CD14-positive monocyte (primary cell): ENCODE measurements at places on chromosomes 4 and X.

- H3K4me1 ChIP-seq: peaks cover 84% of the 10 kb centered on the region
- H3K27me3 ChIP-seq: no peaks in the 10 kb centered on the region
- H3K36me3 ChIP-seq: no peaks in the 10 kb centered on the region
- peak; percentile 78 for DNase-seq
- H3K4me3 ChIP-seq: no peak overlapping the region
Measured at GRCh38 chrX:154738011-154738738, 12.7 kb downstream of the GAB3 start.

DNA sequence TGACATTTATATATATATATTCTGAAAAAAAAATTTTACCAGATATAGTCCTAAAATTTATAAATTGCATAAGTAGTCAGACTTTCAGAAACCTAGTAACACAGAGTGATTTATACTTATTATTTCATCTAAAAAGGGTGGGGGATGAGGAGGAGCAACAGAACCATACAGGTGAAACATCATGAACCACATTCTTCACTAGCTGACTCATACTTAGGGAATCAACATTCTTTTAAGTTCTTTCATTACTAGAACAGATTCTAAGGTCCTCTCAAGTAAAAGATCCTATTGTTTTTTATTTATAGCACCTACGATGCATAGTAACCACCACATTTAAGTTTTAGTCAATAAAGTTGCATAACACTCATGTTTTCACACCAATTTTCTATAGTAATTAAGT is 166.1 kb downstream of the LRBA start:
- DNase-seq: no peak
- H3K4me1 ChIP-seq: peaks cover 7% of the 10 kb centered on the region
- no peaks in the 10 kb centered on the region for H3K27me3 ChIP-seq

DNA sequence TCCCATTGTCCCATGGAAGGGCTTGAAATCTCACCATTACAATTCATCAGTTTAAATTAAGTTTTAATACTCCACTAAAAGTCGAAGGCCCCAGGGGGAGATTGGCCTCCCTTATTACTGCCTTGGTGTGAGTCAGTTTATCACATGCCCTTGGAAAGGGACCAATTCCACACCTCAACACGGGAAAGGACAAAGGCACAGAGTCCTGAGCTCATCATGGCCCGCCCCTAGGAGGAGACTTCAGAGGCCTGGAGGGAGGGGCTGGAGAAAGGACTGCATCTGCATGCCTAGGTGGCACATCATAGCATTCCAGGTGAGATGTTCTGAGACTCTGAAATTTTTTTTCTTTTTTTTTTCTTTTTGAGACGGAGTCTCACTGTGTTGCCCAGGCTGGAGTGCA is 2.8 kb upstream of the SEL1L3 start:
- no peak overlapping the region for H3K4me3 ChIP-seq
- H3K36me3 ChIP-seq: no peaks in the 10 kb centered on the region
- DNase-seq: no peak
- H3K27ac ChIP-seq: no peak overlapping the region
- H3K4me1 ChIP-seq: peaks cover 25% of the 10 kb centered on the region
- no peaks in the 10 kb centered on the region for H3K27me3 ChIP-seq

GRCh38 chr4:129545599-129546278 is 449.8 kb downstream of the C4orf33 start:
- H3K36me3 ChIP-seq: no peaks in the 10 kb centered on the region
- H3K4me1 ChIP-seq: no peaks in the 10 kb centered on the region
- DNase-seq: no peak
- no peaks in the 10 kb centered on the region for H3K27me3 ChIP-seq

GRCh38 chr4:69882150-69882549 is 22.2 kb upstream of the SULT1E1 start:
- no peak overlapping the region for H3K27ac ChIP-seq
- no peaks in the 10 kb centered on the region for H3K4me1 ChIP-seq
- H3K27me3 ChIP-seq: no peaks in the 10 kb centered on the region
